ENCODE measurements at places on chromosomes 1 and 21.

DNA sequence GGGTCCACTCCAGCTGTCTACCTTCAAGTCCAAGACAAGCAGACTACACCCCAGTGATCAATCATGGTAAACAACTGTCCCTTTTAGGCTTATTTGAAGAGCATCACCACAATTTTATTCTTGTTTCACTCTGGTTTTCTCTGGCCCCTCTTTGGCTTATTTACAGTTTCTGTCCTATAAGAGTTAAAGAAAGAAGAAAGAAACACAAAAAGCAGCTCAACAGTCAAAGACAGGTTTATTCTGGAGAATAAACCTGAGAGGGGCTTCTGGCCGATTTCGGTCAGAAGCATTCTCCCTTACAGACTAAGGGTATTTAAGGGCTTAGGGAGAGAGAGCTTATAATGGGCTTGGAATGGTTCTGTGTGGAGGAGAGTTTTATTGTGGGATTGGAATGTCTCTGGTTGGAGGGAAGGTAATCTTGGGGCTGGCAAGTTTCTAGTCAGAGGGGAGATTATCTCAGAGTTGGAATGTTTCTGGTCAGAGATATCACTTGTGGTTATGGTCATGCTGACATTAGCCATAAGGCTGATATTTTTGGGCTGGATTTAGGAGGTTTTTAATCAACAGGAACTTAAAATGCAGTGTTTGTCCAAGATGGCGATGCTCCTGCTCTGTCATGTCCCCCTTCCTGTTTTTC is 161.0 kb downstream of the URB2 start:
- no peak for DNase-seq

DNA sequence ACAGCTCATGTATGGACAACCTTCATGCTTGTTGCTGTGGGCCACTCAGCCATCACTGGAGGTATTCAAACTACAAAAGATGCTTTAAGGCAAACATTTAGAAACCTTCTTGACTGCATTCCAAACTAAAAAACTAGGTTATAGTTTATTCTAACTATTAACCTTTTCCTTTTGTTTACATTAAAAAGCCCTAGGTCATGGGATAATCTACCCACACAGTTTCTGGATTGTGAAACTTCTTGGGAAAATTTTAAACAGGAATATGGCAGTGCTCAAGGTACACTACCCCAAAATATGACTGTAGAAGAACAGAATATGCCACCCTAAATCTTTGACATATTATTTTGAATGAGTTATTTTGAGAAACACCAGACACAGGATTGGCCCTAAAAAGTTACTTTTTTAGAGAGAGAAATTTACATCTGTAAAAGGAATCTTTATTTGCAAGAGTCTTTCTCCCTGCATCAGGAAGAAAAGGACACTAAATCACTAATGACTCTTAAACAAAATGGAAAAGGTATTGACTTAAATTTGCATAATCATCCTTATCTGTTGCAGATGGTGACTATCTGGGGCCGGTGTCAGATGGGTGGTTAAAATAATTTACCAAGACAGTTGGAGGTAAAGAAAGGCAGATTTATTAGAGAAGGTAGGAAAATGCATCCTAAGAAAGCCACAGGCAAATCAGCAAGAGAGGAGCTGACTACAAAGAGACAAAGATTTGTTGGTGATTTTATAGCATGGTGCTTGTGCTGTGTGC is 25.1 kb upstream of the NUF2 start:
- no peak for DNase-seq

GRCh38 chr21:44552136-44552535 is 831 bp upstream of the KRTAP10-2 start:
- no peak for DNase-seq

DNA sequence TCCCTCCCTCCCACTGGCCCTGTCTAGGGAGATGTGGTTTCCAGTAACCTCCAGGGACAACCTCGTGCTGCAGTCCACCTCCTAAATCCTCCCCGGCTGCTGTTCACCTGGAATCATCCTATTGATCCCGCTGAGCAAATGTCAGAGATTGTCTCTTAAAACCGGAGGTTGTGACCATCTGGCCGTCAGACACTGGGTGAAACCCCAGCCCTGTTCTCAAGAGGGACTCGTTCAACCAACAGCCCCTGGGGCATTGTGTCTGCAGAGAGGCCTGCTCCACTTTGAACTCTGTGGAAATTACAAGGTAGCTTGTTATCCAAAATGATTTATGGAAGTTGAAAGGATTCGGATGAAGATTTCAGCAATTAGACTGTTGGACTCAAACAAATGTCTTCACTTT is 498.0 kb downstream of the MATN1 start:
- no peak for DNase-seq

DNA sequence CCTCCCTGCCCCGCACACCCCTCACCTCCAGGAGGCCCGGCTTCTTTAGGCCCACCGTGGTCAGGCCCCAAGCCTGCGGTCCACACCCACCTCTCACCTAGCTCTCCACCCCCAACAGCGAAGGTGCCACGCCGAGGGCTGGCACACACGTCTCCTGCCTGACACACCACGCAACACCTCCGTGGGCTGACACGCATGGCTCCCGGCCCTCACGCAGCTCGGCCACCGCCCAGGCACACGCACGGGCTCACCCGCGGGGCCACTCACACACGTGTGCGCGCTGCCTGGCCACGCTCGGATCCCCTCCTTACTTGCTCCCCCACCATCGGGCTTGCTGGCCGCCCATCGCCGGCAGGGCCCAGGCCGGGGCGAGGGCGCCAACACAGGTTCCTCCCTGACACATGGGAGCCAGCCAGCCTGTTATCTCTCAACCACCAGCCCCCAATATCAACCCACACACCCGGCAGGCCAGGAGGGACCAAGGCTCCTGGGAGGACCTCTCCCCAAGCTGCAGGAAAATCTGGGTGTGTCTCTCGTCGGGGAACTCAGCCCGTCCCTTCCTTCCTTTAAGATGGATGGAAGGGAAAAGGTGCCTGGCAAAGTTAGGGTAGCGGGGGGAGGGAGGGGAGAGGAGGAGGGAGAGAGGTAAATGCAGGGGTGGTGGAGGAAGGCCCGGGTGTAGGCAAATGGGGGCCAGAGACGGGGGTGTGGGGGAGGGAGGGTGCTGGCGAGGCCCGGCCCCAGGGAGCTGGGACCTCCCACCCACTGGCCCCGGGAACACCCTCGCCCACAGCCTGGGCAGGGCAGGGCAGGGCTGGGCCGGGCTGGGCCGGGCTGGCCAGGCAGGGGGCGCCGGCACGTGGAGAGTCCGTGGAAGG is 546 bp downstream of the ELOVL1 start:
- no peak for DNase-seq

GRCh38 chr1:67468066-67468718 is 38.0 kb upstream of the SERBP1 start:
- DNase-seq: no peak

GRCh38 chr1:146036241-146036964 is 14.9 kb upstream of the HJV start:
- DNase-seq: no peak

GRCh38 chr1:192159781-192160180 is 1.5 kb downstream of the RGS18 start:
- no peak for DNase-seq

DNA sequence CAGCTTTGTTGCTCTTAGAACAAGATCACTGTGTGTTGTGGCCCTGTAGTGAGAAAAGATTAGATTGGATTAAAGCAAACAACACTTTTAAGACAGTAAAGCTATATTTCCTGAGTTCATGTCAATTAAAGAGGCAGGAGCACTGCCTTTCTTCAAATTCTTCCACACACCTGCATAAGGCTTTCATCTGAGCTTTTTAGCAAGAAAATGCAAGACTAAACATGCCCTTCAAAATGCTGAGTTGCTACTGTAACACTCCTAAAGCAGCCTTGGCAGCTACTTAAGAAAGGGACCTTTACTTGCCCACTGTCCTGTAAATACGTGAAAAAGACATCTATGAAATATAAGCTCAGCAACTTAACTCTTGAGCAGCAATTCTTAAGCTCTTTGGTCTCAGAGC is 11.8 kb downstream of the DPH5 start:
- no peak for DNase-seq

DNA sequence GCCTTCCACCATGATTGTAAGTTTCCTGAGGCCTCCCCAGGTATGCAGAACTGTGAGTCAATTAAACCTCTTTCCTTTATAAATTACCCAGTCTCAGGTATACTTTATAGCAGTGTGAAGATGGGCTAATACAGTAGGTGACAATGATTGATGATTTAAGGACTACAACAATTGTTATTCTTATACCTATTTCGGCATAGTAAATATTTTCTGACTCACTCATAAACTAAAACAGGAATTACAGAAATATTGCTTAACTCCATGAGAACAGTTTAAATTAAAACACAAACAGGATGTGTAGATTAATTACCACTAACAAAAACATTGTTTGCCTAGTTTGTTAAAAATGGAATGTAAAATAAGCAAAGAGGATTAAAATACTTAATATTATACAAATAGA is 839.9 kb downstream of the LTN1 start:
- no peak for DNase-seq

DNA sequence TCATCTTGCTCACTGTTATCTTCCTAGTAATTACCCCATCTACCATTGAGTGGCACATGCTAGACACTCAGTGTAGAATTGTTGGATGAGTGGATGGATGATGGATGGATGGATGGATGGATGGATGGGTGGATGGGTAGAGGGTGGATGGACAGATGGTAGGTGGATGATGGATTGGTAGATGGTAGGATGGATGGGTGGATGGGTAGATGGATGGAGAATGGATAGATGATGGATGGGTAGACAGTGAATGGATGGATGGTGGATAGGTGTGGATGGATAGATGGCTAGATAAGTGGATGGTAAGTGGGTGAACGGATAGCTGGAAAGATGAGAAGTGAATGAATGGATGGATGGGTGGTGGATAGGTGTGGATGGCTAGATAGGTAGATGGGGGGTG is 165.3 kb upstream of the KLHDC7A start:
- DNase-seq: no peak

- no peak for DNase-seq
Measured at GRCh38 chr21:16169779-16170178, 440.0 kb downstream of the USP25 start.

- peak; percentile 50 for DNase-seq
Measured at GRCh38 chr1:36156329-36157114, 562 bp downstream of the MAP7D1 start.

DNA sequence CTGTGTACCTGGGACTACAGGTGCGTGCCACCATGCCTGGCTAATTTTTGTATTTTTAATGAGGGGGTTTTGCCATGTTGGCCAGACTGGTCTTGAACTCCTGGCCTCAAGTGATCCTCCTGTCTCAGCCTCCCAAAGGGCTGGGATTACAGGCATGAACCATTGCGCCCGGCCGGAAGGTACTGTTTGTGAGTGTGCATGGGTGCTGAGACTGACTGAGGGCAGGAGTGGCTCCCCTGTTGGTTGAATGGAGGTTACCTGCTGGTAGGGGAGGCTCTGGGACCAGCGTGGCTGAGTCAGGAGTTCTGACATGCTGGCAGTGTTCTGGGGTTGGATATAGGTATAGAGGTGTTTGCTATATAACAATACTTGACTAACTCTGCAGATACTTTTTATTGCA is 10.4 kb downstream of the PRMT2 start:
- DNase-seq: no peak

DNA sequence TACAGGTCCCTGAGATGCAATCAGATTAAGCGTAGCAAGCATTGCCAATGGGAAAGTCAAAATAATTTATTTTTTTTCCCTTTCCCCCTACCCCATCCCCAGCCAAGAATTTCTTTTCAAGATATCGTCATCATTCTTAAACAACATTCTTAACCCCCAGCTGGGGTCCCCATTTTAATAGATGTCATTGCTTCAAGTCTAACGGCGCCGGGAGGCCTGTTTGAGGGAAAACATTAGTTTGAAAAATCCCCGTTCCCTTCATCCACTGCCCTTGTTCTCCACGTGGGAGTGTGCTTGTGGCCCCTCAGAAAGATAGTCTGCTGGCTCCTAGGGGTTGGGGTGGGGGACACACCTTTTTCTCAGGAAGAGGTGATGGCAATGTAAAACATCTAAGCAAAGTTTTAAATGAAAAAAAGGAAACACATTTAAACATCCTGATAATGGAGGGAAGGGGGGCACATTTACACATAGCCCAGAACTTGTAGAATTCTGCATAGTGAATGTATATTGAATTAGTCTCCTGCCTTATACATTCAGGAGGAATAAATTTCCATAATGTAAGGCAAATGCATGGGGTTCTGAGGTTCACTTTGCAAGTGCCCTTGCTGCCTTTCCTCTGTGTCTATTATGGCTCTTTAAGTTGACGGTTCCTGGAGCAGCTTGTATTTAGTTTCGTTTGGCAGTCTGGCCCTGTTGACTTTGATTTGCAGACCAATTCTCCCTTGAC is 6.8 kb downstream of the TRNP1 start:
- DNase-seq: no peak

DNA sequence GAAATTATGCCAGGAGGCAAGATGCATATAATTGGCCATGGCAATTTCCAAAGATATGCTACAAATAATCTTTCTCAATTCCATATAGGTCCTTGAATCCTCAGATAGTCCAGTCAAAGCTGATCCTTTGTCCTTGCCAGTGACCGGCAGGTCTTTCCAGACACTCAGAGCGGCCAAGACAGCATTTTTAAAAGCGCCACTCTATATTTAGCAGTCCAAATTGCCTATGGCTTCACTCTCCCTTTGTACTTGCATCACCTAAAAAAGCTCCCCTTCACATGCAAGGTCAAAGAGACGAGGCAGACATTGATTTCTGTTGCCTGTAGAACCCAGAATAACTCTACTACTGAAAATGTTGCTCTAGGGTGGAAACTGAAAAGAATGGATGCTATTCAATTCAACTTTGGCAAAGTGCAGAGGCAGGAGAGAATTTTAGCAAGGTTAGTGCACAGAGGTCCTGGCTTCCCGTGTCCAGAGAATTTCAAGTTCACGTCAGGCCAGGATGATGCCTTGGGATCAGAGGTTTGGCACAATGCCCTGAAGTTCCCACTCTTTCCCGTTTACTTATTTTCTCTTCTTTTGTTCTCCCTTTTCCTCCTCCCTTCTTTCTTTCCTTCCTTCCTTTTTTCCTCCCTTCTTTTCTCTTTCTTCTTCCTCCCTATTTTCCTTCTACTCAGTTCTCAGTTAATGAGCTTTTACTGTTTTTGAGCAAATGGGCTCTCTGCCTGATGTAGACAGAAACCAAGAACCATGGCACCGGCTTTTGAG is 108.5 kb downstream of the KCNK1 start:
- no peak for DNase-seq

DNA sequence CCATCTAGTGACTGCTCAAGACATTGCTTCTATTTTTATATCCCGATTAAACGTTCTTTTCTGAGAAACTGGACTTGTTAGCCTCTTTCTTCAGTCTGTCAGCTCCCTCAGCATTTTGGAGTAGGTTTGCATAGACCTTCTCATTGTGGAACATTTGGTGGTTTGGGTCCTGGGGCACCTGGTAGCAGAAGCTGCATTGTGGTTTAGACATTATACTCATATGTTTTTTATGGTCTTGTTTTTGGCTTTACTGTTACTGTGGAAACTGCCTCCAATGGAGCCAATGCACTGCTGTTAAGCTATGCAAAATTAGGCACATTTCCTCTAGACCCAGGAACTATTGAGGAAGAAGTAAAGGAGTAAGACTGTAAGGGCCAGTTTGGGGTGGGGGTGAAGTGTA is 36.7 kb upstream of the LRRC8B start:
- DNase-seq: no peak

- no peak for DNase-seq
Measured at GRCh38 chr21:35201799-35202198, 152.7 kb upstream of the RUNX1 start.
